Activated CD4-positive, alpha-beta T cell treated with anti-CD3 and anti-CD28 coated beads, Interleukin-2, amount 10 ng/mL, durations not matched to agents 7 days and 5 days (primary cell): ENCODE measurements at places on chromosomes 12 and 14. TPM values are rescaled to one million over a fixed set of nuclear protein-coding genes. Genes with fewer than 3 reads are reported as not detected.

- DNase-seq: no peak
- H3K36me3 ChIP-seq: peaks cover 56% of the 10 kb centered on the region
- H3K27ac ChIP-seq: no peak overlapping the region
- H3K4me3 ChIP-seq: no peak overlapping the region
These were observed 42.1 kb downstream of the CIT start for GRCh38 chr12:119835068-119835467.

GRCh38 chr12:90333939-90334338, 621.0 kb downstream of the CCER1 start:
- no peak overlapping the region for H3K27ac ChIP-seq
- H3K4me3 ChIP-seq: no peak overlapping the region
- H3K27me3 ChIP-seq: peaks cover 2% of the 10 kb centered on the region
- DNase-seq: no peak
- H3K36me3 ChIP-seq: no peaks in the 10 kb centered on the region

DNA sequence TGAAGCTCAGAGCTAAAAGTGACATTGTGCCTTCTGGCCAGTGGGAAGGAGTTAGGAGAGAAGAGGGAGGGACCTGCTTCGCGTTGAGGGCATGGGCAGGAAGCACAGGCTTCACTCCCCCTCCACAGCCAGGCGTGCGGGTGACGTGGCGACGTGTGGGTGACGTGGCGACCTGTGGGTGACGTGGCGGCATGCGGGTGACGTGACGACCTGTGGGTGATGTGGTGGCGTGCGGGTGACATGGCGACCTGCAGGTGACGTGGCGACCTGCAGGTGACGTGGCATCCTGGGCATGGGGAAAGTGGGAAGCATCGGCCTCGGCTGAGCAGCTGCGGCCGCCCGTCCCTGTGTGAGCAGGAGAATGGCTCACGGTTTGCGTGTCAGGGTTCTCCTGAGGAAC, 8.2 kb upstream of the GALNT9 start:
- H3K27ac ChIP-seq: no peak overlapping the region
- DNase-seq: no peak

DNA sequence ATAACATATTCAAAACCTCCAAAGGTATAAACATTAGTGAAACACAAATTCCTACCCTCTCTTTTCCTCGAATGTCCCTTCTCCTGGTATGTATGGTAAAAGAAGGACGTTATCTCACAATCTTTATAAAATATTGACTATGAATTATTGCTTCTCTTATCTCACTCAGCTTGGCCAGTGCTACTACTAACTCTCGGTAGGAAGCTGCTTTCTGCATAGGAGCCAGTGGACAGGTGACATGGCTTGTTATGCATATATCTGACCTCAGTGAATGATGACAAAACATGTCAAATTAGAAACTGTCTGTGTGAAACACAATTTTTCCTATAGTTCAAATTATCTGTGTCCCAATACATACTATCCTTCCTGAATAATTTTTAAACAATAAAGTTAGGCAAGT, 48.5 kb upstream of the FLRT2 start:
- no peak overlapping the region for H3K4me3 ChIP-seq
- no peaks in the 10 kb centered on the region for H3K4me1 ChIP-seq

DNA sequence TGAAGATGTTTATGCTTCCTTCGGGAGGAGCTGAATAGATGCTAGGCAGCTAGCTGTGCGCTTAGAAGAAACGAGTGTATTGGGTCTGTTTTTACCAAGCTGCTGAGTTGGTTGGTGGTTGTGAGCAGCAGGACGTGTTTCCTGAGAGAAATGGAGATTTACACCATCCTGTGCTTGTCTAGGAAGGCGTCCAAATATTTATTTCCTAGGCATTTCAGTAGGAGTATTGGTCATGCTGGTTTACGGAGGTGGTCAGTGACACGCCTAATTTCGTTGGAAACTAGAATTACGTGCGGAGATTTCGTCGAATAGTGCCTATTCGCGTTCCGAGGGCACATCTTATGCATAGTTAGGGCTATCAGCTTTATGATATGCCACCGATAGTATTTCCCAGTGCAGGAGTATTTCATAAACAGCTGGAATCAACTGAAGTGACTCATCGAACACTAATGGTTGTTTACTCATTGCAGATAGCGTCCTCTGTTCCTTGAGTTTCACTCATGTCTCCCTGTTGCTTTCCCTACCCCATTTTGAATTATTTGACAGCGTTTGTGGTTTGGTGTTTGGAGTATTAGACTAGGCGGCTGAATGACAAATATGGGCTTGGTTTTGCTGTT, 780 bp downstream of the TBC1D15 start:
- H3K36me3 ChIP-seq: peaks cover 13% of the 10 kb centered on the region
- peak; percentile 41 for DNase-seq
- H3K4me1 ChIP-seq: peaks cover 34% of the 10 kb centered on the region
- H3K27ac ChIP-seq: peak overlapping the region; percentile 97
- peak overlapping the region; percentile 87 for H3K4me3 ChIP-seq

DNA sequence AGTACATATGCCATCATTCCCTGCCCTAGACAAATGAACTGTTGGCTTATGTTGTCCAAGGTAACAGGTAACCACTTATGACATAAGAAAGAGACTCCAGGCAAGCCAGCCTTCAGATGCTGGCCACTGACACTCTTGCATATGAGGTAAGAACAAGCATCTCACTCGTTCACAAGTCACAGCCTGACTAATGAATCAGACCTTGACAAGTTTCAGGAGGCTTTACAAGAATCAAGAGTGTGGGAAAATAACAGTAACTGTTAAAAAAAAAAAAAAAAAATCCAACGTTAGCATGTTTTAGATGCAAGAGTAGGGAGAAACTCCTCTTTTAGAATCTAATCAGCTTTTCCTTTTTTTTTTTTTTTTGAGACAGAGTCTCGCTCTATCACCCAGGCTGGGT, 40.7 kb downstream of the ZFYVE1 start:
- no peak overlapping the region for H3K27ac ChIP-seq
- H3K36me3 ChIP-seq: peaks cover 29% of the 10 kb centered on the region
- H3K27me3 ChIP-seq: no peaks in the 10 kb centered on the region

DNA sequence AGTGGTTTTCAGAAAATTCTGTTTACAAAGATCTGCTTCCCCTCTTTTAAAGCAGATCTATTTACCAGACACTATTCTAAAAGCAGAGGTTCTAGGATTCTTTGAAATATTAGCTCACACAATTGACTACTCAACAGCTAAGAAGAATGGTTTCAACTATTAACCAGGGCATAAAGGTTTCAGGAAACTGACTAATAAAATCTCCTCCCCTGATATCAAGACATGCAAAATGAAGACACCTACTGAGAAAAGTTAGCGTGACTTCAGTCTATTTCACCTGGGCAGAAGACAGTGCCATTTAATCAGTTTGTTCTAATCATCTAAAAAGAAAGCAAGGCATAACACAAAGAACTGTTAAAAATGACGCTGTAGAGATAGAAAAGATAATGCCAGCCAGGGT, 22.2 kb downstream of the DAD1 start:
- H3K27ac ChIP-seq: peak overlapping the region; percentile 95
- H3K4me3 ChIP-seq: peak overlapping the region; percentile 57

GRCh38 chr12:59494617-59495016, 101.2 kb upstream of the SLC16A7 start:
- no peaks in the 10 kb centered on the region for H3K36me3 ChIP-seq
- H3K4me3 ChIP-seq: no peak overlapping the region
- no peaks in the 10 kb centered on the region for H3K27me3 ChIP-seq
- H3K27ac ChIP-seq: no peak overlapping the region
- H3K4me1 ChIP-seq: peaks cover 1% of the 10 kb centered on the region

DNA sequence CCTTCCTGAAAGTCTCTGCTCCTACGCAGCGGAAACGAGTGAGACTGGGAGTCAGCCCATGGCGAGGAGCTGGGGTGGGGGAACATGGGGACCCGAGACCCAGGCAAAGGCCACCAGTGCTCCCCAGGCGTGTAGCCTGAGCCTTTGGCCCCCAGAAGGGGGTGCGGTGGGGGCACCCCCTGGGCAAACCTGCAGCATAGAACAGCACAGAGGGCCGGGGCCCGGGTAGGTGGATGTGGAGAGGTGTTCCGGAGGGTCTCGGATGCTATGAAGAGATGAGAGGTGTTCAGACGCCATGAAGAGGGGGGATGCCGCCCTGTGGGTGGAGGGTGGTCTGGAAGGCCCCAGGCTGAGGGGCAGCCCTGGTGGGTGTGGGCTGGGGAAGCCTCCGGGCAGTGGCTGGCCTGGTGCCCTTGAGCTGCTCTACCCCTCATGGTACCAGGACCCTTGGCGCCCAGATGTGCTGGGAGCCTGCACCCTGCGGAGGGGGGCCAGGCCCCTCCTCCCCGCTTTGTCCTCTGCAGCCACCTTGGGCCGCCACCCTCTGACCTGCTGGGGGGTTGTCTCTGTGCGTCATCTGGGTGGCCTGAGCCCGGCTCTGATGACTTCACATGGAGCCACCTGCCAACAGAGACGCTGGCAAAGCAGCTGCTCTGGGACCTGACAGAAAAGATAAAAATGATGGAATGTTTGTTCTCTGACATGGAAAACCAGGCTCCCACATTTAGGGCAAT, 83.4 kb downstream of the KIF26A start:
- H3K36me3 ChIP-seq: no peaks in the 10 kb centered on the region
- DNase-seq: no peak
- no peak overlapping the region for H3K27ac ChIP-seq
- no peaks in the 10 kb centered on the region for H3K27me3 ChIP-seq

- H3K4me1 ChIP-seq: no peaks in the 10 kb centered on the region
- no peak for DNase-seq
- no peaks in the 10 kb centered on the region for H3K36me3 ChIP-seq
- H3K27ac ChIP-seq: no peak overlapping the region
- H3K27me3 ChIP-seq: no peaks in the 10 kb centered on the region
- no peak overlapping the region for H3K4me3 ChIP-seq
These were observed 538.1 kb downstream of the C12orf50 start for GRCh38 chr12:87491089-87491488.

DNA sequence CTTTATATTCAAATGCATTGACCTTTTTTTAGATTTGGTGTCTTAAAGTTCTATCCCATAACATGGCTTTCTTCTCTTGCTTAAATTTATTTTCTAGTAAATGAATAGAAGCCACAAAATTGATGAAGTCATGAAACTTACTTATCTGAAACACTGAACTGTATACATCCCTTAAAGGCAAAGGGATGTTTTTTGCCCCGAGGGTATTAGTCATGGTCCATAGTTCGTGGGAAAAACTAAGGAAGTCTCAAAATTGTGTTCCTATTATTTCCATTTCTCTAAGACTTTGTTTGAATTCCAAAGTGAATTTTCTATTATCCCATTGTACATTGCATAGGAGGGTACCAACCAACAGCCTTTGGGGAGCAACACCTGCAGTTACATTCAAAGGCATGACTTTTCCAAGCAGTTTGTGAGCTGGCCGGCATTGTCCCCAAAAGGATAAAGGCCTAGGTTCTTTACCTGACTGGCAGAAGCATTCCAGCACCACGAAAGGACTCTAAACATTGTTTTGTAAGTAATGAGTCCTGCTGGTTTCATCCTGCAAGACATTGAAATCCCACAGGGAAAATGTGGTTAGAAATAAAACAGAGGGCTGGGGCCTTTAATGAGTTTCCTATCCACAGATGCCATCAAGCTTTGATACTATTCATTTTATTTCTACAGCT, 473.5 kb downstream of the PRKD1 start:
- H3K36me3 ChIP-seq: no peaks in the 10 kb centered on the region
- DNase-seq: no peak
- H3K4me1 ChIP-seq: no peaks in the 10 kb centered on the region
- H3K27me3 ChIP-seq: no peaks in the 10 kb centered on the region

DNA sequence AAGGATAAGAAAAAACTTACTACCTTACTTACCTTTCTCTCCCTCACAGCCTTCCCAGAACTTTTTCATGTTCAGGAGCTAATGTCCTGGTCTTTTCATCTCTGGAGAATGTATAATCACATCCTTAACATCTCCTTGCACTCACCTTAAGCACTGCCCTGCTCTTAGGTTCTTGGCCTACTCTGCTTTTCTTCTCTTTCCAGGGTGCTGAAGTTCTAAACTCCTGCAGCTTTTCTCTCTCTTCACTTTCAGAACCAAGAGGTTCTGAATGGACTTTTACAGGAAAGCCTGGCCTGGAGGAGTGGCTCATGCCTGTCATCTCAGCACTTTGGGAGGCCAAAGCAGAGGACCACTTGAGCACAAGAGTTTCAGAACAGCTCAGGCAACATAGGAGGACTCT, 101.9 kb downstream of the TMTC2 start:
- no peaks in the 10 kb centered on the region for H3K27me3 ChIP-seq
- no peaks in the 10 kb centered on the region for H3K4me1 ChIP-seq
- H3K36me3 ChIP-seq: no peaks in the 10 kb centered on the region
- H3K4me3 ChIP-seq: no peak overlapping the region

GRCh38 chr12:65278576-65279368, at the start of gene MSRB3:
Gene MSRB3, plus strand, starts transcription at chr12:65278683. Its CDS starts 29,897 bp downstream, at chr12:65308580.
- H3K36me3 ChIP-seq: peaks cover 1% of the 10 kb centered on the region
- no peak within 1 kb of the TSS for H3K27ac ChIP-seq
- peaks cover 3% of the 10 kb centered on the region for H3K4me1 ChIP-seq
- peaks cover 63% of the 10 kb centered on the region for H3K27me3 ChIP-seq
- H3K4me3 ChIP-seq: peak within 1 kb of the TSS; percentile 49
- DNase-seq: peak; percentile 19

DNA sequence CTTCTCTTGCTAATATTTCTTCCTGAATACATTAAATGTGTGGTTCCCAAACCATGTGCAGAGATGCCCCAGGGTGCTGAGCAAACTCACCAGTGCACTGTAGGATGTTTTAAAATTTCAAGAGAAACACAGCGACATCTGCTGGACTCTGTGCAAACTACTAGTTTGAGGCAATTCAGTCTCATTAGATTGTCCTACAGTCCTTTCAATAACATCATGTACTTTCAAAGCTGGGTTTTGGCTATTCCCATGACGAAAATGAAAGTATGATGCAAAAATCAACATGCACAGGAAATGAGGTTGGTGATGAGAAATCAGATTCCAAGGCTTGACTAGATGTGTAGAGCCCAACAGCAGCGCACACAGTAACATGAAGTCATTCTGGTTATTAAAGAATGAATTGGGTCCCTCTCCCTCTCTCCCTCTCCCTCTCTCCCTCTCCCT, 66.3 kb downstream of the CLIP1 start:
- DNase-seq: peak; percentile 74
- peak overlapping the region; percentile 21 for H3K27ac ChIP-seq
- peaks cover 14% of the 10 kb centered on the region for H3K4me1 ChIP-seq

GRCh38 chr12:31008241-31008761, 65.4 kb upstream of the DDX11 start:
- no peaks in the 10 kb centered on the region for H3K36me3 ChIP-seq
- H3K27ac ChIP-seq: no peak overlapping the region
- DNase-seq: no peak
- H3K4me3 ChIP-seq: no peak overlapping the region
- peaks cover 3% of the 10 kb centered on the region for H3K27me3 ChIP-seq

GRCh38 chr14:52121441-52121840, 52.6 kb upstream of the NID2 start:
- peaks cover 11% of the 10 kb centered on the region for H3K27me3 ChIP-seq
- H3K4me1 ChIP-seq: peaks cover 13% of the 10 kb centered on the region
- no peak overlapping the region for H3K27ac ChIP-seq

The CDH24 gene
- total RNA-seq: 3.0 TPM

The MRPS35 gene
- total RNA-seq: 37.8 TPM

The SAMD15 gene
- total RNA-seq: 0.10 TPM

The SLCO1B1 gene
- total RNA-seq: not detected

The E2F7 gene
- total RNA-seq: 29.4 TPM

The ARHGEF25 gene
- 0.42 TPM for total RNA-seq

The CHGA gene
- not detected for total RNA-seq

The TAMALIN gene
- total RNA-seq: 5.7 TPM

The C3AR1 gene
- total RNA-seq: 5.4 TPM

The FOXN4 gene
- not detected for total RNA-seq
